Renal pelvis (tissue), 12 donors: ENCODE measurements at places on chromosomes 7 and 10. TPM values are rescaled to one million over a fixed set of nuclear protein-coding genes. Genes with fewer than 3 reads are reported as not detected.

Gene PDE1C
- 4.4 TPM for polyA plus RNA-seq

Gene NAT16
- 0.25 TPM for polyA plus RNA-seq

Gene PPP1R3A
- not detected for polyA plus RNA-seq

Gene C10orf53
- polyA plus RNA-seq = not detected

Gene ARL5B
- 35.3 TPM for polyA plus RNA-seq

Gene RBP4
- 0.36 TPM for polyA plus RNA-seq

Gene RASA4B
- polyA plus RNA-seq = 23.2 TPM

Gene RFC2
- 37.8 TPM for polyA plus RNA-seq

- DNase-seq = no peak
Observed at GRCh38 chr7:38951213-38951612, 26.5 kb upstream of the POU6F2 start.

DNA sequence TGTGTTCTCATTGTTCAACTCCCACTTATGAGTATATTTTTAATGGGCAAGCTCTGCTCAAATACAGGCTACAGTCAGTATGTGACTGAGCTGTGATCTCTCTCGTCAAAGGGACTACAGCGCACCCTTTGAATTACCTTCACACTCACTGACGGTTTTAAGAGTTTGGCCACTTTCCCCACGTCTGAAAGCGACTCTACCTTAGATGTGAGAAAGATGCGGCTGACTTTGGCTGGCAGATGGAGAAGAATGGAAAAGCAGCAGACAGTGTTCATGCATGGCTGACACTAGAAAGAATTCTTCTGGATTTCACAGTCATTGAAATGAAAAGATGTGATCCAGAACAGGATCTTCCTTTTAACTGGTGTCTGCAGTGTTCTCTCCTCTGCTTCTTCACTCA, 2.0 kb upstream of the ATRNL1 start:
- DNase-seq = no peak

DNA sequence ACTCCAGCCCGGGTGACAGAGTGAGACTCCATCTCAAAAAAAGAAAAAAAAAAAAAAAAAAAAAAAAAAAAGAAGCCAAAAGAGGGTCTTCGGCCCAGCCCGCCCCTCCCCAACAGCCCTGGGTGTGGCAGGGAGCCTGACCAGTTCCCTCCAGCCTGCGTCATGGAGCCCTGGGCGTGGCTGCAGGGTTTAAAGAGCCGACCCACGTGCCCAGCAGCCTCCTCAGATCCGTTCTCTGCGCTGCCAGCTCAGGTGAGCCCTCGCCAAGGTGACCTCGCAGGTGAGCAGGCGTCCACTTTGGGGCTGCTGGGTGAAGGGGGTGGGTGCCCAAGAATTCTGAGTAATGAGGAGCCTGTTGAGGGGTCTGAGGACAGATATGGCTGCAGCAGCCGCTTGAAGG, at the start of gene FXYD4:
TSS of gene FXYD4 (plus strand) at position 219 of the 400 bp plus-strand sequence. CDS start 2,111 bp downstream, outside the sequence.
- DNase-seq = no peak

DNA sequence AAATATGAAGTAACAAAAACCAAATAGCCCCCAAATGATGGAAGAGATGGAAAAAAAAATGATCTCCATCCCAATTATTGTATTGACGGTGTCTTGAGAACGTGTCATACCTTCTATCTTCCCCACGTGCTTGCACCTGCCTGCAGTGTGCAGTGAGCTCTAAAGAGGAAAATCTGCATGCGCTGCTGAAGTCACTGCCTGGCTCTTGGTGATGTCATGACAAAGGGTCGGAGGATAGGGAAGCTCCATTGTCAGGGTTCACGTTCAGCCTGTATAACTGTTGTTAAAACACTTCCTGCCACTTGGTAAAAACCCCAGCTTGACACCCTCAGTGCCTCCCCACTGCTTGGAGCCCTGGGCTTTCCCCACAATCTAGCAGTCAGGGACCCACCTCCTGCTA, 549.2 kb upstream of the MKI67 start:
- DNase-seq = no peak

DNA sequence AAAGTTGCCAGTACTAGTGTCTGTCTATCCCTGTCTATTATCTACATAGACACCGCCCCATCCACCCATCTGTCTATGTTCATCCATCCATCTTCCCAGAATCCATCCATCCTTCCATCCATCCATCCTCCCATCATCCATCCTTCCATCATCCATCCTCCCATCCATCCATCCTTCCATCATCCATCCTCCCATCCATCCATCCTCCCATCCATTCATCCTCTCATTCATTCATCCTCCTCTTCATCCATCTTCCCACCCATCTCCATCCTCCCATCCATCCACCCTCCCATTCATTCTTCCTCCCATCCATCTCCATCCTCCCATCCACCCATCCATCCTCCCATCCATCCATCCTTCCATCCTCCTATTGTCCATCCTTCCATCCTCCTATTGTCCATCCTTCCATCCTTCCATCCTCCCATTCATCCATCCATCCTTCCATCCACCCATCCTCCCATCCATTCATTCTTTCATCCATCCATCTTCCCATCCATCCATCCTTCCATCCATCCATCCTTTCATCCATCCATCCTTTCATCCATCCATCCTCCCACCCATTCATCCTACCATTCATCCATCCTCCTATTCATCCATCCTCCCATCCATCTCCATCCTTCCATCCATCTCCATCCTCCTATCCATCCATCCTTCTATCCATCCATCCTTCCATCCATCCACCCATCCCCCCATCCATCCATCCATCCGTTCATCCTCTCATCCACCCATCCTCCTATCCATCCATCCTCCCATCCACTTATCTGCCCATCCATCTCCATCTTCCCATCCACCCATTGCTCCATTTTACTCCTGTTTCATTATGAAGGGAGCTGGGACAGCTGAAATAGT, 14.7 kb upstream of the LEP start:
- DNase-seq = no peak

GRCh38 chr10:64313967-64314366, 792.8 kb downstream of the REEP3 start:
- DNase-seq = no peak

- DNase-seq = no peak
Observed at GRCh38 chr7:135251496-135252391, 18.1 kb downstream of the STRA8 start.

DNA sequence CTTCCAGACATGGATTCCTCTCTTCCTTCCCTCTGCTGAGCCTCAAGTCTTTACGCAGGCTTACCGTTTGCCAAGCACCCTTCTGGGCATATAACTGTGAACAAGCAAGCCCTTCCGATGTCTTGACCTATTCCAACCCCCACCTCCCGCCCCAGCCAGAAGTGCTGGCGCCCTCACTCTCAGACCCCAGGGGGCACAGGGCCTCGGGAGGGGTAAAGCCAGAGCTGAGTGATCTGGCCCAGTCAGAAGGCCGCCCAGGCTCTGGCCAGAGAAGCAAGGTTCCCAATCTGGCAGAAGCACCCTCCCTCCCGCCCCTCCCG, 1.2 kb downstream of the PRRT4 start:
- no peak for DNase-seq

DNA sequence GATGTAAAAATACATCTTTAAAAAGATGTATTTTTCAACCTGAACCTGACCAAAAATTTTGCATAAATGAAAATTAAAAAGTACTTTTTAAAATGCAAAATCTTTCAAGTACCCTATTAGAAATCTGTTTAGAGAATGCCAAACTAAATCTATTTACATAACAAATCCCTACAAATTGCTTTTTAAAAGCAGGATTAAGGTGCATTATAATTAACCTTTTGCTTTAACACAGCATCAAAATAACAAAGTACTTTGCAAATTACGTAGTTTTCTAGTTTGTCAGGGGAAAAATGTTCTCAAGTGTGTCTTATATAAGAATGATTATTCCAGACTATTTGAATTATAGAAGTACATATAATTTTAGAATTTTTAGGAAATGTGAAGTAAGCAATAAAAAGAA, 160.8 kb downstream of the VPS50 start:
- DNase-seq = no peak

DNA sequence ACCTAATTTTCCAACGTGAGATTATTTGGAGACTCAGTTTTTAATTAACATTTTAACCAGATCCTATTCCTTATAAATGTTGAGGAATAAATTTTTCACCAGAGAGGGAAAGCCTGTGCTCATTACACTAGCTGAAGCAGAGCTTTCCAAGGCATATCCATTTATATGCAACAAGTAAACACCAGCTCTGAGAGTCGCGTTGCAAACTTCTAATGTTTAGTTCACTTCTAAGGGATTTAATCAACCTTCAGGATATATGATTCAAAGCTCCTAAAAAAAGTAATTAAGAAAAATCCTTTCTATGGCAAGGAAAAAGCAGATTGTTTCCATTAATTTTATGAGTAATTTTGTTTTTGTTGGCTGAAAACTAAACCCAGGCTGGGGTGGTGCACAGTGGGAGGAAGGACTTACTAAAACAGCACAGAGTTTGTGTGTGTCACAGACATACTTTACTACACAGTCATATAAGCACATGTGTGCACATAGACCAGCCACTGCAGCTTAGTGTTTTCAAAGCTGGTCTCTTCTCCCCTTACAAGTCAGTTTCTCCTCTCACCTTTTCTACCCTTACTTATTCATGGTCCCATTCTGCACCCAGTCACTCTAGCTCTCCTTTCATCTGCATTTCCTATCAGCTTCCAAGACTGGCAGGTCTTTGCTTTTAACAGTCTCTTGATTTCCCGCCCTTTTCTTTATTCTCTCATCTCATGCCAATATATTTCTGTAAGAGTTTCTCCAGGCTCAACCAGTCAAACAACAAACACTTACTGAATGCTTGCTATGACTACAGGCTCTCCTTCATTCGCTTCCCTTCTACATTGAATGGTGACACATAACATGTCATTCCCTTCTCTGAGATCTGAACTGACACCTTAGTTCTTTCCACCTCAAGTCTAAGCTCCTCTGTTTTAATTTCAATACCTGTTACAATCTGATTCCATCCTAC, 81.1 kb upstream of the FZD1 start:
- DNase-seq = peak; percentile 54

GRCh38 chr10:3776796-3777571, 8.0 kb downstream of the KLF6 start:
- DNase-seq = no peak

- no peak for DNase-seq
Observed at GRCh38 chr7:74399006-74399405, 54.7 kb upstream of the GTF2IRD1 start.

DNA sequence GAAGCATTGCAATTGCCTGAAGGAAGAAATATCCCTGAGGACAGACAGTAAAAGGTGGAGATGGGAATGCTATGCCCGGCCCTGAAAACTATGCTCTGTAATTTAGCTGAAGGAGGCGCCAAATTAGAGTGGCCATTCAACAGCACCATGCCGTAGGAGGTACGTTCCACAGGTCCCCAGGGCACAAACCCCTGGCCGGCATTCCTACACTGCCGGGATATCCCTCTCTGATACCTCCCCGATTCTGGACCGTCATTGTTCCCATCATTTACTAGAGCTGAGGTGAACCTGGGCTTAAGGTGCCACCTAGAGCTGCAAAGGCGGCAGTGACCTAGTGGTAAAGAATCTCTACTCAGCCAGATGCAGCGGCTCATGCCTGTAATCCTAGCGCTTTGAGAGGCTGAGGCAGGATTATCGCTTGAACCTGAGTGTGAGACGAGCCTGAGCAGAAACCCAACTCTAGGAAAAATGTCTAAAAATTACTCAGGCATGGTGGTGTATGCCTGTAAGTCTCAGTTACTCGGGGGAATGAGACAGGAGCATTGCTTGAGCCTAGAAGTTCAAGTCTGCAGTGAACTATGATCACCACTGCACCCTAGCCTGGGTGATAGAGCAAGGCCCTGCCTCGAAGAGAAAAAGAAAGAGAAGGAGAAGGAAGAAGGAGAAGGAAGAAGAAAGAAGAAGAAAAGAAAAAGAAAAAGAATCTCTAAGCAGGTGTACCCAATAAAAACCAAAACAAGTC, 53.0 kb upstream of the TNKS2 start:
- DNase-seq = peak; percentile 14

GRCh38 chr7:135665042-135665441, 2.7 kb downstream of the STMP1 start:
- DNase-seq = no peak

DNA sequence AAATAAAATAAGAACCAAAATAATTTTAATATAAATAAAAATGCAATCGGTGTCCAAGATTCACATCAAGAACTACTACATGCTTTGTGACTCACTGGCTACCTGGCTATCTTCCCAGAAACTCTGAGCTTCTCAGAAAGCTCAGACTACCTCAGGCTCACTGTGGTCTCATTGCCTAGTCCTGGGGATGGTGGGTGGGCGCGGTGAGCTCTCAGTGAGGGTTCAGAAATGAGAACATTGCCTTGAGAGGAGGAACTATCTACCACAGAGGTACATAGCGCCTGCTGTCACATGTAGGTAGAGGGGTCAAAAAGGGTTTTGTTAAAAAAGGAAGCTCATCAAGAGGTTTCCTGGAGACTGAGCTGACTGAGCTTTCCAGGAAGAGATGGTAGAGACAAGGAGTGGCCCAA, 108.0 kb downstream of the WDFY4 start:
- DNase-seq = no peak

DNA sequence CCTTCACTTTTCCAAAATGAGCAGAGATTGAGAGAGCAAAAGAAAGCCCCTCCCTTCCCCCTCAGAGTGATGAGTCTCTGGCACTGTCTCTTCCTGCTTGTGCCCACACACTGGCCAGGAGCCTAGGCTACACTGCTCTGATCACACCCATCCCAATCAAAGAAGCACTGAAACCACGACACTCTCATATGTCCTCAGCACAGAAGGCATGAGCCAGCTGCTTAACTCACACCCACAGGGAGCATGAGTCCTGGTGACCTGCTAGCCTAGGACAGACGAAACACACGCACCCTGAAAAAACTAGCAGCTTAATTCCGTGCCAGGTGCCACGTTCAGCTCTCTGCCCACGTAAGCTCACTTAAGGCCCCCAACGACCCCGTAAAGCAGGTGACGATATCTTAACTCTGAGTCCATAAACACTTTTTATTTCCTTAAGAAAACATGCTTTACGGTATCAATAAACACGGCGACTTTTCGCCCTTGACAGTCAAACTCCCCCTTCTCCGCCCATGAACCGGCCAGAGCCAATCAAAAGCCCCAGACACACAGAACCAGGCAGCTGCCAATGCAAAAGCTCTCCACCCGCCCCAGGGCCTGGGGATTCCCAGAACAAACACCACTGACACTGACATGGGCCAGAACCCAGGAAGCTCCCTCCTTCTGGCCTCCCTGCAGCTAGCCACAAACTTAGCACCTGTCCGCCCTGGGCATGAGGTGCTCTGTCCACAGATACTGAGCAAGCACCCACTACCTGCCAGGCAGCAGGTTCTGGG, 69.0 kb downstream of the TNRC18 start:
- DNase-seq = no peak
